Left kidney (tissue), 8 donors: ENCODE measurements at places on chromosomes 4 and X.
A peak's percentile ranks its signal among the peaks of the same experiment; 100 is the strongest.

DNA sequence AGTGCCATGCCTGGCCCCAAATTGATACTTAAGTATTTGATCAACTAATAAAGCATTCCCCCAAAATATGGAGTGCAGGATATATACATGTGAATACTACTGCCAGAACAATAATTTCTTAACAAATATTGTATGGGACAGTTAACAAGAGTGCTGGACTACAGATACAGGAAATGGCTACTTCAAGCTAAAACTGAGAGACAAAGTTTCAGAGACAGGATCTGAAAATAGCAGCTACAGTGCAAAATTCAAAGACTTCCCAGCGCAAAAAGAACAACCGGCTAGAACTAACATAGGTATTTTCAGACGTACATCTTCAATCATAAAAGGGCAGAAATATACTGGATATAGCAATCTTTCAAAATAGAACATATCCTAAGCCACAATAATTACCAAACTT, 6.3 kb downstream of the ATRX start:
- DNase-seq = no peak

DNA sequence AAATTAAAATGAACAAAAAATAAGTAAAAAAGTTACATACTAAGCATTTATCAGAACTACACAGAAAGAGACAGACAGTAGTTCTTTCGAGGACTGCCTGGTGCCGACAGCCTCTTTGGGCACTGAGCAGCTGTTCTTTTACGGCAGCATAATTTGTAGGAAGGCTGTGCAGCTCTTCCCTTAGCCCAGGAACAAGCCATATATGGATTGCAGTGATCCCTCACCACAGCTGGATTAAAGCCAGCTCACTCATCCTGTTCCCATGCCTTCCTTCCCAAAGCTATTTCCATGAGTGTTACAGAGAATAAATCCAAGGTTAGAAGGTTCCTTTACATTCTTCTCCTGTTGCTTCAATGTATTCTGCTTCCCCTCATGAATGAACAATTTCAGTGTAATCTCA, 71.7 kb downstream of the DDX60L start:
- peak; percentile 68 for DNase-seq

- no peak for DNase-seq
These were observed 27.8 kb upstream of the TMEM164 start for GRCh38 chrX:109974906-109975655.

GRCh38 chr4:45183905-45184304, 457.5 kb upstream of the GNPDA2 start:
- no peak for DNase-seq

DNA sequence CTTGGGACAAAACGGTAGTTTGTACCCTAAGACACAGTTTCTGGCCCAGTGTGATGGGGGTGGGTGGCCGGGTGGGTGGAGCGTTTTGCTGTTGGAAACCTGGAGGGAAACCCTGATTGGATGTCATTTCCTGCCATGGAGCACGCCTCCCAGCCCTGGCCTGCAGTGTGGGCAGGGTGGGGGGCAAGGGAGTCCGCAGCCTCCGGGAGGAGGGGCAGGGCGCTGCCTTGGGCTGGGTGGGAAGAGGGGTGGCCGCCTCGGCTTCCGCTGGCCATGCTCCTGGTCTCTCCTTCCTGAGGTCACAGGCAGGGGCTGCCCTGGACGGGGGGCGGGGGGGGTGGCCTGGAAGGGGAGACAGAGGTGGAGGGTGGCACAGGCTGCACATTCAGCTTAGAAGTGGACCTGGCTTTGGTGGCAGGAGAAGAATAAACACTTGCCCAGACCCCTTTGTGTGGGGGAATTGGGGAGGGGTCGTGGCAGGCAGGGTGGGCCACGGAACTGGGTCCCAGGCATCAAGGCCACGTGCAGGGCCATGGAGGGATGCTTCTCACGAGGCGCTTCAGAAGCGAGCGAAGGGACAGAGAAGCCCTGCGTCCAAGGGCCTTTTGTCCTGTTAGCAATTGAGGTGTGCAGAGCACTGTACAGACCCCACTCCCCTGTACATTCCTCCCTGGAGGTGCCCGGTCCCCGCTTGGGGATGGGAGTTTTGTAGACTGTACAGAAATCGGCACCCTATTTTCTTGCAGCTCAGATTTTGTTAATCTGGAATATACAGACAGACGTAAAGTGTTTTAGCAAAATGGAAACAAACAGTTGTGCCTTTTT, 6.2 kb downstream of the NAT8L start:
- no peak for DNase-seq

DNA sequence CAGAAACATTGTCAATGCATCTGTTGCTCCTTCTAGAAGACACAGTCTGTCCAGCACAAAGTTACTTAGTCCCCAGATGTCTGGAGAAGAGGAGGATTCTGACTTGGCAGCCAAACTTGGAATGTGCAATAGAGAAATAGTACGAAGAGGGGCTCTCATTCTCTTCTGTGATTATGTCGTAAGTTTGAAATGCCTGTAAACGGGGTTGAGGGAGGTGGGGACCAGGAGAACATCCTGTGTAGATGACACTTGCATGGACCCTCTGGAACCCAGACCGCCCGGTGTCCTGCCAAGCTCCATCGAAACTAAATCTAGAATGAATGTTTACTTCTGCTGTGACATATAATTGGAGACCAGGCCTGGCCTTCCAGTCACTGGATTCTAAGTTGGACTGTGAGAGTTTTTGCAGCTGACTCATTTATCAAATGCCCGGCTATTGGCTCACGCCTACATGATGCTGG, 45.0 kb upstream of the MSANTD1 start:
- no peak for DNase-seq

GRCh38 chrX:17768997-17769396, 31.7 kb downstream of the SCML1 start:
- no peak for DNase-seq

DNA sequence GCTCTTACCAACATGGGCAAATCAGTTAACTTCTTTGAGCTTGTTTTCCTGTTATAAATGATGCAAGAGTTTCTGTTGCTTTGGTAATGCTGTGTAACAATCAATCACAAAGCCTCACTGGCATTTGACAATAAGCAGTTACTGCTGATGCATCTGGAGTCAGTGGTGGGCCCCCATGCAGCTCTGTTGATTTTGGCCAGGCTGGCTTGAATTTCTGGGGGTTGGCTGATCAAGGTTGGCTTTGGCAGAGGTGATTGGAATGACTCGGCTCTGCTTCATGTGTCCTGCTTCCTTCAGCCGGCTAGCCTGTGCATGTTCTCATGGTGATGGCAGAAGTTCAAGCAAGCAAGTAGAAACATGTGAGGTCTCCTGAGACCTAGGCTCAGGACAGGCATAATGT, 90.4 kb downstream of the PHEX start:
- no peak for DNase-seq

DNA sequence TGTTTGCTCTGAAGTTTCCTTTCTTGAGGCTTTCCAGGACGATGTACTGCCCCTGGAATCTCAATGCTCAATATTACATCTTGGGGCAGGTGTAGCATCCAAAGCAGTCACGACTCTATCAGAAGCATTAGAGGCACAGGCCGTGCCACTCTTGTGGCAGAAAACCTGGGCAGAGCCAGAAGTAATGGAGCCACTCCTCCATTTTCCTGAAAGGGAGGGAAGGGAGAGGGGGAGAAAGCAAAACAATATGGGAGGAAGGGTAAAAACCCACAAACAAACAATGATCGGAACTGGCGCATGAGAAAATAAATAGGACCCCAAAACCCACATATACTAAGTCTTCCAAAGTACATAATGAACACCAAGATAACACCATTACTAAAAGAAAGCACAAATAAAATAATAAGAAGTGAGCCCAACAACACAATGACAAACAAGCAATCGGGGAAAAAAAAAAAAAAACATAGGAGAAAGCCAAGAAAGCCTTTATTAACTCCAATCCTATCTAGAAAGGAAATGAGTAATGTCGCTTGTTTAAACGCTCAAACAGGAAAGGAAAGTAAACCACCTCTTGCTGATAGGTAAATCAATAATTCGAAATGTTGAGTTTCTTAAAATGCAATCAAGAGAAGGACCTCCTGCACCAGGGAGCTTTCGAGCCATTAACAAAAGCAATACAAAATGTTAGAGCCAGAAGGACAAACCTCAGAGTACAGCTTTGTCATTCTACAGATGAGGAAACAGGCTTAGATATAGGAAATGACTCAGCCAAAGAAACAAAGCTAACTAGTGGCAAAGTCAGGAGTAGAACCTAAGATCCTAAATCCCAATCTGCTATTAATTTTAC, 117.4 kb downstream of the ATRX start:
- no peak for DNase-seq

- DNase-seq = no peak
These were observed 590 bp downstream of the GABRA2 start for GRCh38 chr4:46389301-46389775.

- DNase-seq = no peak
These were observed 111.8 kb downstream of the EFNB1 start for GRCh38 chrX:68940601-68941000.

- no peak for DNase-seq
These were observed 273.6 kb downstream of the FRMPD4 start for GRCh38 chrX:12411831-12412230.

- no peak for DNase-seq
These were observed 40.4 kb upstream of the MAGEB10 start for GRCh38 chrX:27767387-27767786.

- no peak for DNase-seq
These were observed 17.2 kb downstream of the AFAP1 start for GRCh38 chr4:7922466-7922865.

GRCh38 chr4:72558655-72559054, 10.4 kb downstream of the ADAMTS3 start:
- DNase-seq = no peak

DNA sequence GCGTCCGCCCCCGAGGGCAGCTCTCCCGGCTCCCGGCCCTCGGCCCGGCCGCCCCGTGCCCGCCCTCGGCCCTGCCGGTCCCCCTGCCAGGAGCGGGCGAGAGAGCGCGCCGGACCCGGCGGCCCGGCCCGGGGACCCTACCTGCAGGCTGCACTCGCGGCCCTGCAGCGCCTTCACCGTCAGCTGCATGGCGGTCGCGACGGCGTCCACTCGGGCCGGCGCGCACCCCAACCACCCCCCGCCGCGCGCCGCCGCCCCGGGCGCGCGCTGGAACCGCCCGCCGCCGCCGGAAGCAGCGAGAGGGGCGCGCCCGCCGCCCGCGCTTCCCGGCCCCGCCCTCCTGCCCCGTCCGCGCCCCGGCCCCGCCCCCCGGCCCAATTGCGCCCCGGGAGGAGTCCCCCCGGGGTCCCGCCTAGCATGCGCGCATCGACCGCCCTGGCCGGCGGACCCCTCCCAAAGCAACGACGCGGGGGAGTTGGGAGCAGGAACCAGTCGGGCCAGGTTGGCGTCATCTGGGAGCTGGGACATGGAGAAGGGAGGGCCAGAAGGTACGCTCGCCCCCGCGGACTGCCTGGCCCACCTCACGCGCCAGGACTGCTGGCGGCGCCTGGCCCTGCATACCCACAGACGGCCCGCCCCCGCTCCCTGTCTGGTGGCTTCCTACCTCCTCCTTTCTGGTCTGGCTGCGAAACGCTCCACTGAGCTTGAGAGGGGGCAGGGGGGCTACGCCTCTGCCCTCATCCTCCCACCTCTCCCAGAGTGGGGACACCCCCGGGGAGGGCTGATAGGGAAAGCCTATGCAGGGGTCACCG, at the start of gene UBL4A:
Gene UBL4A (minus strand): TSS at position 220 of the 812 bp plus-strand sequence. CDS start 31 bp downstream, at position 189.
- DNase-seq = peak; percentile 70

- DNase-seq = no peak
These were observed 245.0 kb upstream of the HTR2C start for GRCh38 chrX:114338870-114339269.

GRCh38 chr4:87985097-87985886, 9.8 kb downstream of the SPP1 start:
- peak; percentile 43 for DNase-seq

DNA sequence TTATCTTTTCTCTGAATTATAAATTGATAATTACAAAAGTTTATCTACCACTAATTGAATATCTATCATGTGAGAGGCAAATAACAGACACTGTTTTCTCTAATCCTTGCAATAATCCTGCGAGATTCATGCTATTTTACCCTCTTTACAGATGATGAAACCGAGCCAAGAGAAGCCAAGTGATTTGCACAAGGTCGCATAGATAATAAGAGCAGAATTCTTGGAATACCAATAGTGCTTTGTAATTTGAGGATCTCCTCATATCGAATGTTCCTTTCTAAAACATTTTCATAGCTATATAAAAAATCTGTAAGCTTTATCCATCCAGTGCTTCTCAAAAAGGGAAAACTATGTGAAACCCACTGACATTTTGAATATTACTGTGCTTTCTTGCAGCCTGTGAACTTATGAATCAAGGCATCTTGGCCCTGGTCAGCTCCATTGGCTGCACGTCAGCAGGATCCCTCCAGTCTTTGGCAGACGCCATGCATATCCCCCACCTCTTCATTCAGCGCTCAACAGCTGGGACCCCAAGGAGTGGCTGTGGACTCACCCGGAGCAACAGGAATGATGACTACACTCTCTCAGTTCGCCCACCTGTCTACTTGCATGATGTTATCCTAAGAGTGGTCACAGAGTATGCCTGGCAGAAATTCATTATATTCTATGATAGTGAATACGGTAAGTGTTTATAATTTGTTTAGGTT, 743.8 kb upstream of the ATOH1 start:
- DNase-seq = no peak

DNA sequence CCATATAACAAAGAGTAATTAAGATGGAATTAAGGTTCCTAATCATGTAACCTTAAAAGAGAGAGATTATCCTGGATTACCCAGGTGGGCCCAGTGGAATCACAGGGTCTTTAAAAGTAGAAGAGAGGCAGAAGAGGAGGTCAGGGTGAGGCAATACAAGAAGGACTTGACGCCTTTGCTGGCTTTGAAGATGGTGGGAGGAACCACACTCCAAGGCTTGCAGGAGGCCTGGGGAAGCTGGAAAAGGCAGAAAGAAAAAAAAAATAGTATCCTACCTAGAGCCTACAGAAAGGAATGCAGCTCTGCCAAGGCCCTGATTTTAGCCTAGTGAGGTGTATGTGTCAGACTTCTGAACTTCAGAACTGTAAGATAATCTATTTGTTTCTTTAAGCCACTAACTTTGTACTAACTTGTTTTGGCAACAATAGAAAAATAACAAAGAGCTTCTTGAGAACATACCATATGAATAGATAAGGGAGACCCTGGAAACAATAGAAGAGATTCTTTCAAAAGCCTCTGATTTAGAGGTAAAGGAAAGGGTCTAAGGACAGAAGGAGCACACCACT, 229.9 kb upstream of the TTC29 start:
- no peak for DNase-seq

GRCh38 chrX:149280011-149280410, 225.1 kb downstream of the IDS start:
- no peak for DNase-seq

DNA sequence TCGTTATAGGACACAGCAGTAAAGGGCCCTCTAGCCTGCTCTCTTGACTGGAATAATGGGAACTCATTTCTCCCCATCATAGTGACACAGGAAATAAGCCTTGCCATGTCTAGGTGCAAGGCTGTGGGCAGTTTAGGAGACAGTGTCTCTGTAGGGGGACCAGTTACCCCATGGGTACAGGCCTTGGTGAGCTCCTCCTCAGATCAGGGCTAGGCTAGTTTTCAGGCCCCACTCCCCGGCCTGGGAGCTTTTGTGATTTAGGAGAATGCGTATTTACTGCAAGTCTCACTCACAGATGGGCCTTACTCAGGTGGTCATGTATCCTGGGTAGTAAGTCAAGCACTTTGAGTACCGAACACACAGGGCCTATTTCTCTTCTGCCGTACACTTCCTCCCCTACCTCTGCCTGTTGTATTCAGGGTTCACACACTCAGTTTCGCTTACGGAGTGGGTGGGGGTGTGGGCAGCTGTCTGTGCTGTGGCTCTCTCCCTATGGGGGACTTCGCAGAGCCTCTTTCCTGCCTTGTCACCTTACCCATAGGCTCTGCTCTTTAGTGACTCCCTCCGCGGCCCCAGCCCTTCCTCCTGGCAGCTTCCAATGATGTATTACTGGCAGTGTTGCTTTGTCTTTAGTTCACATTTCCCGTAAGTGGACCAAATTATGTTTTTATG, 34.2 kb downstream of the FAM193A start:
- no peak for DNase-seq
